ENCODE measurements at places on chromosomes 16 and 17. TPM values are rescaled to one million over a fixed set of nuclear protein-coding genes. Genes with fewer than 3 reads are reported as not detected.

The CD79B gene
- total RNA-seq, result 479 TPM

The PRKCB gene
- total RNA-seq, result 51.6 TPM

DNA sequence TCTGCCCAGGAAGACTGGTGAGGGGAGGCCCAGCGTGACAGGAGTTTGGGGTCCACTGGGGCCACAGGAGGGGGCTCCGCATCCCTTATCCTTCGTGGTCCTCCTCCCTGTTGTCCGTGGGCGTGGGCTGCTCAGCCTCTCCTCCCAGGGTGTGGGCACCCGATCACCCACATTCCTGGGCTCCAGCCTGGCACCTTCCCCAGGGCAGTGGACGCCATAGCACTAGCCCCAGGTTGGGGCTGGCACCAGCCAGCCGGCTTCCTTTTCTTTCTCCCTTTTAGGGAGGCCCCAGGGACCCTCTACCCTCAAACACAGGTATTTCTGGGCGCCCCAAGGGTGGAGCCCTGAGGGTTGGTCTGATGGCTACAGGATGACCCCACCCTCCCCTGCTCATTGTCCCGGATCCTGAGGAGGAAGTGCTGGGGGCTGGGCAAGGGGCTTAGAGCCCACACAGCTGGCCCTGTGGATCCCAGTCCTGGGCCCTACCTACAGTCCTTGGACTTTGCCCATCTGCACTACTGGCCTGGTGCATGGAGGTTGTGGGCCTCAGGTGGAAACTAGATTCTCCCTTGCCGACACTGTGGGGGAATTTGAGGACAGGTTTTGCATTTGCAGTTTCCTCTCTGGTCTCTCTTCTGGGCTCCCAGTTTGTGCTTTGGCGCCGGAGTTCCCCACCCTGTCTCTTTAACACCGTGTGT lies 1.1 kb downstream of the KIF1C start:
- DNase-seq, result peak; percentile 34

- no peak for DNase-seq
Observed at GRCh38 chr17:992933-993332, 4.0 kb upstream of the TIMM22 start.

DNA sequence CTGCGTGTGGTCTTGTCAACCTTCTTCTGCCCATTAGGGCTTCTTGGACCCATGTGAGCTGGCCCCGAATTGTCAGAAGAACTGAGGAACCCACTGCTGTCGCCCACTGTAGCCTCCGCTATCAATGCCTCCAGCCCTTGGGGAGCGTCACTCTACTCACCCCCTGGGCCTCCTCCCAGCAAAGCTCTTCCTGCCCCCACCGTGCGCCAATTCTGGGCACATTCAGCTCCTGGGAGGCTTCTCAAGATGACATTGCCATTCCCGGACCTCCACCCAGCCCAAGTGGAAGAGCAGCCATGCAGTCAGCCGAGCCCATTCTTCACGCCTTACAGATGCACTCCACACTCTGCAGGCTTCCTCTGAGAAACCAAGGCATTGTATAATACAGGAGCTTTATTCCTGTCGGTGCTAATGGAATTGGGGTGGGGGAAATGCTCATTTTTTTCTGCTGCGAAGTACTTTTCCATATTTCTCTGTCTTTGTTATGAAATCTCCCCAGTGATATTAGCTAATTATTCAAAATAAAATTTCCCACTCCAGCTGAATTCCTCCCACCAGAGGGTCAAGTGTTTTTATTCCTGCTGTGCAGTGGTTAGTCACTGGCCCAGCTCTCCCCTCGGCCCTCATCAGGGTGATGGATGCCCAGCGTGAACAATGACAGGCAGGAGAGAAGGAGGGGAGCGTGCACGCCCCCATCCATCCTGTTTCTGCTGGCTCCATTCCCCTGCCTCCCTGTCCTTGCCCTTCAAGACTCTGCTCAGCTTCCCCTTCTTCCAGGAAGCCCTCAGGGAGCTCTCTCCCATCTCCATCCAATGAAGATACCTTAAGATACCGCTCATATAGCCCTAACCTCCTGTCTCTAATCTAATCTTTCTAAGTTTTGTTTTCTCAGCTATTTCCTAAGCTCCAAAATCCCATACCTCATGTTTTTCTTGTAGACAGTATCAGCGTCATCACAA lies 87.7 kb downstream of the C16orf95 start:
- DNase-seq, result no peak

The TP53TG3B gene
- not detected for total RNA-seq

The OR3A1 gene
- not detected for total RNA-seq

- no peak for DNase-seq
Observed at GRCh38 chr17:31357839-31358394, 33.6 kb upstream of the RAB11FIP4 start.

DNA sequence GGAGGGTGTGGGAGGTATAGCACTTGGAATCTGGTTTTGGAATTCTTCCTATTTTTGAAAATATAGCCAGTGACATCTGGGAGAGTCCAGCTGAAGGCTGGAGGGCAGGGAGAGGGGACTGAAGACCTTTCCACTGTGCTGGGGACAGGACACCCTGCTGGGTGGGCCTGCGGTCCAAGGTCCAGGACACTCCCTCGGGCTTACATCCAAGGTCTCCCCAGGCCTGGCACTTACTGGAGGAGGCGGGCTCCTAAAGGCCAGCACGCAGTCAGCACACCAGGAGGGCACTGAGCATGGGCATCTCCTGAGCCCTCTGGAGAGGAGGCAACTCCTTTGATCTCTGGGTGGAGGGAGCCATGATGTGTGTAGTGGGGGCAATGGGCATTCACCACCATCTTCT lies 35.5 kb upstream of the ETV4 start:
- no peak for DNase-seq
